H9 (cell line): ENCODE measurements at places on chromosomes 6 and 20. TPM values are rescaled to one million over a fixed set of nuclear protein-coding genes. Genes with fewer than 3 reads are reported as not detected.

GRCh38 chr6:21003780-21004541 is 469.7 kb downstream of the CDKAL1 start:
- H3K4me3 ChIP-seq = no peak overlapping the region
- no peak overlapping the region for H3K27ac ChIP-seq
- no peaks in the 10 kb centered on the region for H3K27me3 ChIP-seq
- peaks cover 2% of the 10 kb centered on the region; the same call in 1 of the 2 replicates for H3K4me1 ChIP-seq

DNA sequence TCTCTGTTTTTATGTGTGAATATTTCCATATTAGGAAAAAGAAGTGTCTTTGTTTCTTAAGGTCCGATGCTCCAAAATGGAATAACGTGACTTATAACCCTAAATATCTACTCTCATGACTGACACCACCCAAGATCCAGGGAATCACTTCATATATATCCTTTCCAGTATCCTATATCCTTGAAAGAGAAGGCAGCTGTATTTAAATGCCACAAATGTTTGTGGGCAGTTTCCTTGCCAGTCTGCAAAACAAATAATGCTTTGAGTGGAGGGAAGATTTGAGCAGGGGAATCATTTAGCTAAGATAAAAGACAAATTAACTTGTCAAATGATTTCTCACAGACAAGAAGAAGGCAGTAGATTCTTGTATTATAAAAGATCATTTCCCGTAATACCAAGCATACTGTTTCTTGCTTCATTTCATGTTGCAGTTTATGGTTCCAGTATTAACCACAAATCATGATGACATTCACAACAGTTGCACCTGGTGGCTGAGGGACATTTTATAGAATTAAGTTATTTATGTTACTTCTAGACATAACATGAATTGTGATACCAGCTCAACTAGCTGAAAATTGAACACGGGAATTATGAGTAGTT is 30.0 kb upstream of the FABP7 start:
- DNase-seq = no peak
- H3K27ac ChIP-seq = no peak overlapping the region
- H3K27me3 ChIP-seq = no peaks in the 10 kb centered on the region; the same call in 1 of the 2 replicates
- H3K4me1 ChIP-seq = peaks cover 4% of the 10 kb centered on the region; the same call in 1 of the 2 replicates
- H3K36me3 ChIP-seq = peaks cover 5% of the 10 kb centered on the region

DNA sequence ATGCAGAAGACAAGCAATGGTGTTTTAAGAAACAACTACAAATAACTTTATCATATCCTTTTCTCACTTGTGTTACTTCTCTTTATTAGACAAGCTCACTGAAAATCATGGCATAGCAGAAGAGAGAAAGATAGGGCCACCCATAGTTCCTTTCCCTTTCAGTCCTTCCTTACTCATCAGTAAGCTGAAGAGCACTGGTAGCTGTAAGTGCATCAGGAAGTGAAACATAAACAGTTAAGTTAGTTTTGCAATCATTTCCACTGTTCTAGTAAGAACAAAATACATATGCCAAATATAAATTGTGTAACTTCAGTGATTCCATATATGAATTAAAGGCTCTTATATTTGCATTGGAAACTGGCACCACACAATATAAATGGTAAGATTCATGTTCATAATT is 220.1 kb downstream of the HACE1 start:
- no peak for DNase-seq
- H3K36me3 ChIP-seq = no peaks in the 10 kb centered on the region
- no peak overlapping the region for H3K4me3 ChIP-seq

The RIN2 gene
- 1.0 and 1.1 TPM in 2 replicates for total RNA-seq

The DUSP15 gene
- 5.6 and 6.7 TPM in 2 replicates for total RNA-seq

The HNF4A gene
- 0.04 TPM in 1 of 2 replicates, not detected in the other for total RNA-seq
